Karpas-422 (cell line): ENCODE measurements at places on chromosomes 16 and 17. TPM values are rescaled to one million over a fixed set of nuclear protein-coding genes. Genes with fewer than 3 reads are reported as not detected.

DNA sequence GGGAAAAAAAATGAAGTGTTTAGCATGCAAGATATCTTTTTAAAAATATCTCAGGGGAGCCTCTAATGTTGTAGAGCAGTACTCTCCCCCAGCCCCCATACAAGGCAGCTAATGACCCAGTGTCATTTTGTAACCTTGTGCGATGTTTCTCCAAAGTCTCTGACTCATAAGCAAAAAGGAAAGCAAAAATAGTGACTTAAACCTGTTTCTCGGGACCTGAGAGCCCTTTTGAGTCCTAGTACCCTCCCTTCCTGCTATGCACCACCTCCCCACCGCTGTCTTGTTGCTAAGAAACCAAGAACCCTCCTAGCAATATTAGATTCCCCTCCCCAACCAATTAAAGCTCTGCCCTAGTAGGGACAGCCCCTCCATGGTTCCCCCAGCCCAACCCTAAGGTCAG lies 2.8 kb downstream of the MYCBPAP start:
- DNase-seq = no peak

The CBFA2T3 gene
- not detected in 2 replicates for total RNA-seq

The GRB7 gene
- total RNA-seq = 0.18 and 1.5 TPM in 2 replicates

The SLC12A3 gene
- total RNA-seq = 0.14 TPM in 1 of 2 replicates, not detected in the other

GRCh38 chr16:66925322-66925840 lies at the start of gene RRAD:
RRAD (minus strand) TSS chr16:66925535; CDS start chr16:66925179, 356 bp downstream.
- no peak for DNase-seq

DNA sequence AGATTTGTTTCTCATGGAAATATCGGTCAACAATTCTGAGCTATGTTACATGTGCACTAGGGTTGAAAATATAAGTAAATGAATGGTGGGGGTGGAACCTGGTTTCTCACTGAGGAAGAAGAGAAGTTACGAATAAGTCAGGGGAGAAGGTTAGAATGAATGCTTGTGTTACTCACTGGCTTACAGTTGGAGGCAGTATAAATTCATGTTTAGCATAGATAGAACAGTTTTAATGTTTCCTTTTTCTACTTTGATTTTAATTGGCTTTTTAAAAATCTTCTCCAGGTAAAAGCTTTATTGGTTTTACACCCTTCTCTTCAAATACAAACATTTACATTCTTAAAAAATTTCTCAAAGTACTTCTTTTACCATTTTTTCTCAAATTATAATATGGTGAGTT lies 1113.7 kb downstream of the CDH11 start:
- DNase-seq = no peak

DNA sequence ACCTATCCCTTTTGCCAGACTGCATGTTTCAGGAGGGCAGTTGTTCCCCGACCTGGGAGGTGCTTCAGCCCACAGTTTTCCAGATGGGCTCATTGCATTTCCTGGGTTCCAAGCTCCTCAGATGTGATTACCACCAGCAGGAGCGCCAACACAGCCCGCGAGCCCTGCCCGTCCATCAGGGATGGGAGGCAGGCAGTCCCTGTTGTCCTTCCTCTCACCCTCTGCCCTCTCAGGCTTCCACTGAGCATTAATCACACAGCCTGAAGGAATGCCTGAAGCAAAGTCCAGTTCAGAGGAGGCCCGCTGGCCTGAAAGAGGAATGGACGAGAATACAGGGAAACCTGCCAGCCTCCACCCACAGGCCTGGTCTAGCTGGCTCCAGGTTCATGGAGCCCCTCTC lies 256.3 kb upstream of the SDK2 start:
- no peak for DNase-seq

DNA sequence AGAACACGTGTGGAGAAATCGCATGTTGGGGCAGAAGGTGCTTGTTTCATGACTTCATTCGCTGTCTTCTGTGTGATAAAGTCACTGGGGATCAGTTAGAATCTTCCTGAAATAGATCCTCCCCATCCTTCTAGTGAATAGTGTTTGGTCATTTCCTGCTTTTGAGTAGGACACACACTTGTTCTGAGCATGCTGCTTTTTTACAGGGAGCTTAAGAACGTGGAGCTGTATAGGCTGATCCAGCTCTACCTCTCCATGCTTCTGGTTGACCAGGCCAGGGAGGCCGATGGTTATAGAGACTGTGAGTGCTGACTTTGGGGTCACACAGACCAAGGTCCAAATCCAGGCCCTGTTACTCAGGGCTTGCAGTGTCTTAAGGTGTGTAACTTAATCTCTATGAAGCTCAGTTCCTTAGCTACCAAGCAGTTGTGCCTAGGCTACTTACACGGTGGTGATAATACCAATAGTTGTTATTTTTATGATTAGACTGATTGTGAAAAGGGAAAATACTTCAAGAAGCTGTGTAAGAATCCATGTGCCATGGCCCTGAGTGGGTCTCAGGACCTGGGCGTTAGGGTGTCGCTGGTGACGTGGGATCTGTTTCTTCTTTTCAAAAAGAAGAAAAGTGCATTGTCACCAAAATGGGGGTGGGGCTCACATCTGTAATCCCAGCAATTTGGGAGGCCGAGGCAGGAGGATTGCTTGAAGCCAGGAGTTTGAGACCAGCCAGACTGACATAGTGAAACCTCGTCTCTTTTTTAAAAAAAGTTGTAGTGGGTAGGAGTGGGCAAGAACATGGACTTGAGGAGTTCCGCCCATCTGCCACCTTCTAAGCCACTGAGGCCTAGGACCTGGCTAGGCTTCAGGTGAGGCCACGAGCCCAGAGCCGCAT lies 64.1 kb upstream of the LGALS9 start:
- DNase-seq = no peak

- DNase-seq = no peak
These were observed 53.9 kb upstream of the CHMP6 start for GRCh38 chr17:80937462-80938381.

DNA sequence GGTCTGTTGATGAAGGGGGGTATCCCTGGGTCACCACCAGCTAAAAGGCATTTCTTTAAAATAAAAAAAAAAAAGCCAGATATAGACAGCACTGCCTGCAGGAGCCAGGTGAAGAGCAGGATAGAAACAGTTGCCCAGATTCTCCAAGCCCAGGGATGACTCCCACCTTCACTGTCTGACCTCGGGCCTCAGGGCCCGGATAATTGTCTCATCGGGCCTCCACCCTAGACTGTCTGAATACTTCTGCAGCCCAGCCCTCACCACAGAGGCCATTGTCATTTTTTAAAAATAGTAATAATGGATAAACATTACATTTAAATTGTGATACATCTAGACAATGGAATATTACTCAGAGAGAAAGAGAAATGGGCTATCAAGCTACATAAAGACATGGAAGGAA lies 92.8 kb upstream of the TNRC6C start:
- DNase-seq = no peak

The HBQ1 gene
- total RNA-seq = not detected in 2 replicates

DNA sequence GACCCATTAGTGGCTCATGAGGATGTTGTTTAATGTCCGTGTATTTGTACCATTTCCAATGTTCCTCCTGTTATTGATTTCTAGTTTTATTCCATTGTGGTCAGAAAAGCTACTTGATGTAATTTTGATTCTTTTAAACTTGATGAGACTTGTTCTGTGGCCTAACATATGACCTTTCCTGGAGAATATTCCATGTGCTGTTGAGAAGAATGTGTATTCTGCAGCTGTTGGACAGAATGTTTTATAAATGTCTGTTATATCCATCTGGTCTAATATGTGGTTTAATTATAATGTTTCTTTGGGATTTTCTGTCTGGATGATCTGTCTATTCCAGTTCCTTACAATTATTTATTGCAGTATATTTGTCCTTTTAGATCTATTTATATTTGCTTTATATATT lies 2.9 kb upstream of the ABCA10 start:
- no peak for DNase-seq

The TMED6 gene
- total RNA-seq = 1.8 TPM in 1 of 2 replicates, not detected in the other

The SRL gene
- total RNA-seq = 0.11 TPM in 1 of 2 replicates, not detected in the other

DNA sequence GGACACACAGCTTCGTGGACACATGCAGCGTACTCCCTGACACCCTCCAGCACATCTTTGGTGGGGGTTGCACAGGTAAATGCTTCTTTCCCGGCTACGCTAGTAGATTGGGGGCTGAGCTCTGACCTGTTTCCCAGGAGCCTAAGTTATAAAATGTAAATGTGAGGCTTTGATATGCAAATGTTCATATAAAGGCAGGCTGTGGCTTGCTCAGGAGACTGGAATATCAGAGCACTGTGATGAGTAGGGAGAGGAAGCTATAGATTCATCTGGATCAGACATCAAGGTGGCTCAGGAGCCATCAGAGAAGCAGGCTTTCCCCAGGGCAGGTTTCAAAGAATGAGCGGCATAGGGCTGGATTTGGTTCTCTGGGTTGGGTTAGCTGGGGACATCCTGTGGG lies 3.4 kb upstream of the ETV4 start:
- no peak for DNase-seq

GRCh38 chr16:46857368-46857945 lies 26.5 kb upstream of the C16orf87 start:
- peak; percentile 71 for DNase-seq

GRCh38 chr16:31134625-31135534 lies 647 bp downstream of the PRSS8 start:
- no peak for DNase-seq

DNA sequence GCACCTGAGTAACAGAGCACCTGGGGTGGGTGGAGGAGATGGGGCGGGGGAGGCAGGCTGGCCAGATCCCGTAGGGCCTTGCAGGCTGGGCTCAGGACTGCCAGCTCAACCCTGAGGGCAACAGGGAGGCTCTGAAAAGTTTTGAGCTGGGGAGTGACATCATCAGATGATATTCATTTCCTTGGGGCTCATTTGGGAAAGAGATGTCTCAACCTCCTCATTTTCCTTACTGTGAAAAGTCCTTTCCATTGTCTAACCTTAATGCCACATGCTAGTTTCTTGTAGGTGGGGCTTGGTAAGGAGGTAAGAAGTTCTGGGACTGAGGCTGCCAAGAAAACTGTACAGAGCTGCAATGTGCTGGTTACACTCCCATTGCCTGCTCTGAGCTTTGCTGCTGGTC lies 3.7 kb downstream of the TNS4 start:
- peak; percentile 20 for DNase-seq

GRCh38 chr16:31367853-31368252 lies 12.9 kb downstream of the ITGAX start:
- DNase-seq = no peak

GRCh38 chr17:77356690-77357201 lies 216.0 kb downstream of the SEC14L1 start:
- DNase-seq = no peak

DNA sequence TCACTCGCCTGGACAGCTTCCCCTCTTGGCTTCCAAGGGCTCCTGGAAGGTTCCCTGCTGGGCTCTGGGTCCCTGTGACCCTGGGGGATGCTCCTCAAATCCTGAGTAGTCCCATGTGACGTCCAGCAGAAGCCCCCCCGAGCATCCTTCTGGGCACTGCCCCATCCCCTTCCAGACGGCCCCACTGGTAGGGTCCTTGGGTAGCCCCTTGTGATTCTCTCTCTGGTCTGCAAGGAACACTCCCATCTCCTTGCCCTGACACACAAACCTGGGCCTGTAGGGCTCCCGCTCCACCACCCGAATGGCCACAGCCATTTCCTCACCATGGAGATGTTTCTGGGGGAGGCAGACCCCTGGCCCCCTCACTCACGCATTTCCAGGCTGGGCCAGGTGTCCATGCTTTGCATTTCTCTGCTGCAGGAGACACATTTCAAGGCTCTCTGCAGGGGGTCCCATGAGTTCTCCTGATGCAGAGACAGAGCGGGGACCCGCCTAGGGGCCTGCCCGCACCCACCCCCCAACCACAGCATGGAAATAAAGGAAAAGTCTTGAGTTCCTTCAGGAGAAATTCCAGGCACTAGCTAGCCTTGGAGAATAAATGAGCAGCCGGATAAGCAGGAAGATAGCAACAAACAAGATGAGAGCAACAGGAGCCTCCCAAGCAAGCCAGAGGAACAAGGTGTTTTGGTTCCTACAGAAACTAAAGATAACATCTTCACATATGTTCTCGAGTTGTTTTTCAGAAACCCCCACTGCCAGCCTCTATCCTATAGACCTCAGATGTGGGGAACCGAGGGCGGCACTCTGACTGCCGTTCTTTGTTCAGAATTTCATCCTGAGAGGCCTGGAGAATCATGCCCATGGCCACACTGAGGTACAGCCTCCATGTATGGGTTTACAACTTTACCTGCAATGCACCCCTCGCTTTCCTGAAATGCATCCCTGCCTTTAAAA lies 128.8 kb downstream of the MGAT5B start:
- DNase-seq = no peak

The CCL23 gene
- total RNA-seq = not detected in 2 replicates

The MT4 gene
- not detected in 2 replicates for total RNA-seq

The DLX4 gene
- total RNA-seq = not detected in 2 replicates

GRCh38 chr17:31136319-31136718 lies 41.5 kb downstream of the NF1 start:
- DNase-seq = no peak

DNA sequence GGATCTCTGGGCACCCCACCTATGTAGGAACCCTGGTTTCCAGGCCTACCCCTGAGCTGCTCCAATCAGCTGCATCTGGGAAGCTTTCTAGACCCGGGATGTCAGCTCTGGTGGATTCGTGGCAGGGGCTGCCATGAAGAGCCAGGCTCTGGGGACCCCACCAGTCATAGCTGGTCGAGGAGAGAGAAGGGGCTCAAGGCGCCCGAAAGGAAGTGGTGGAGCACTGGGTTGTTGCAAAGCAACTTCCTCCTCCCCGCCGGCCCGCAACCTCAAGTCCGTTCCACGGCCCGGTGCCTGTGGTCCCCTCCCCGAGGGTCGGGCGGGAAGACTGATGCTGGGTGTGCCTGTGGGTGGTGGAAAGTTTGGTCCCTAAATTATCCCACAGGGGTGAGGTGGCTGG lies 10.2 kb downstream of the TBKBP1 start:
- DNase-seq = no peak

- no peak for DNase-seq
These were observed 3.9 kb upstream of the KCNH6 start for GRCh38 chr17:63519116-63519881.

- DNase-seq = no peak
These were observed 839 bp downstream of the NKD1 start for GRCh38 chr16:50548909-50549560.

DNA sequence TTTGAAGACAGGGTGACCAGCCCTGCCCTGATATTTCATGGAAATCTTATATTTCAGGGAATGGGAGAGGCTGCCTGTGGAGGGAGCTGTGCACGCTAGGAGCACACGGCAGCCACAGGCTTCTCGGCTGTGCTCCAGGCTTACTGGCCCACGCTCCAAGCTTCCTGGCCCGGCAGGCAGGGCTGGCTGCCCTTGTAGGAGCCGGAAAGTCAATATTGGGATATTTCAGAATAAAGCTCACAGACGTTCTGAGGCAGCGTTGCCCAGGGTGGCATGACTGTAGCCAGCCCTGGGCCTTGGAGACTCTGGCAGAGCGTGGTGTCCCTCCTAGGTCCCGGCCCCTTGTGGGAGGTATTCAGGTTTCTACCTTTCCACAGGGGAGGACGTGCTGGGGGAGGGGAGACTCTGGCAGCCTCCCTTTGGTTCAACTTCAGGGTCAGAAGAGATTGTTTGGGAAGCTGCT lies 95.6 kb downstream of the NPIPB11 start:
- DNase-seq = no peak

- no peak for DNase-seq
These were observed 88.2 kb downstream of the STX8 start for GRCh38 chr17:9487406-9487805.

The PRR35 gene
- not detected in 2 replicates for total RNA-seq

The TBC1D3E gene
- not detected in 2 replicates for total RNA-seq
